ENCODE measurements at places on chromosomes 12 and 14.

- no peak for DNase-seq
Observed at GRCh38 chr14:51977075-51977474, 12.3 kb upstream of the RTRAF start.

DNA sequence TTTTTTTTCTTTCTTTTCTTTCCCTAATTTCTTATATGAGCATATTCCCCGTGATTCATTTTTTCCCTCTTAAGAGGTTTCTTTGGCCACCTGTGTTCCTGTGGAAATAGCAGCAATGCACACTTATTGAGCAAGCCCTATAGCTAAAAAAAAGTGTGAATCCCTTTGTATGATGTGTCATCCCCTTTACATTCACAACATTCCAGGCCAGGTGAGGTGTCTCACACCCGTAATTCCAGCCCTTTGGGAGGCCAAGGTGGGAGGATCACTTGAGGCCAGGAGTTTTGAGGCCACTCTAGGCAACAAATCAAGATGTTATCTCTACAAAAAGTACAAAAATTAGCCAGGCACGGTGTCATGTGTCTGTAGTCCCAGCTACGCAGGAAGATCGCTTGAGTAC, 700.4 kb upstream of the TBX3 start:
- no peak for DNase-seq

DNA sequence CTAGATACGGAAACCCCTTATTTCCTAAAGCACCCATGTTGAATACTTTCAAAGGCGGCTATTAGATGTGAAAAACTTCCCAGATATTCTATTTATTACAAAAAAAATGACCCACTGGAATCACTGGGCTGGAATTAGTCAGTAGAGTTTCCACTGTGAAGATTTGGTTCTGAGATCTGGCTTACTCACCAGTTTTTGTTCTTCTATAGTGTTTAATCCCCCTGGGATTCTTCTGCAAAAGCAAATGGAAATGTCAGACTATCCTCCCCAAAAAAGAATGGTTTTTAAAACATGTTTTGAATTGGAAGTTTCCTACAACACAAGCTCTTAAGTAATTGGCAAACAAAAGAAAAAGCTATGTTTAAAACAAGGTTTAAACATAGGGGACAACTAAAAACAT, 166.4 kb downstream of the STXBP6 start:
- no peak for DNase-seq

DNA sequence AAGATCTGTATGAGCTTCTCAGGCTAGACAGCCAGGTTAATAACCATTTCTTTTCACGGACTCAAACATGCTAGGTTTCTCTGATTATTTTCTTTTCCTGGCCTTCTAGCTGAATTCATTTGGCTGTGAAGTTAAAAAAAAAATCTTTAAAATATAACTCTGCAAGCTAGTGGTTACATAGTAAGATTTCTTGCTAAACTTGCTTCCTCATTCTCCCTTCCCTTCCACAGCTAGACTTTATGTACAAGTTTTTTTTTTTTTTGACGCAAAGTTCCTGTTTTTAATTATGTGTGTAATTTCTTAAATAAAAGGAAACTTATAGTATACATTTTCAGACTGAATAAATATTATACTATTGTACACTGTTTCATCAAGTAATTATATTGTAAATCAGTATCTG, 145.4 kb downstream of the TMTC2 start:
- no peak for DNase-seq

DNA sequence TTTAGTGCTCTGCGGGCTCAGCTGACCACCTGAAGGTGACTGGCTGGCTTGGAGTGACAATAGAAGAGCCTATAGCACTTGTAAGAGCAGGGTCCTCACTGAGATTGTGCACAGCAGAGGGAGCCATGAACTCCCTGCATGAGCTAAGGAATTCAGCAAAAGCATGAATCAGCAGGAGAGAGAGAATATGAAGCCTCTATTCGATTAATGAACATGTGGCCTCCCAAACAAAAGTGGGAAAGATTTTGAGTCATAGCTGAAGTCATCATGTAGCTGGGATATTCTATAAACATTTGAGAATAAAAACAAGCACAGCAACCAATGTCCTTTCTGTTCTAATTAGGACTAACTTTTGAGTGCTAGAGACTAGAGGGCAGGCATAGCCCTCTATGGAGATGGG, 626.6 kb downstream of the DIO2 start:
- DNase-seq: no peak

- no peak for DNase-seq
Observed at GRCh38 chr14:79421811-79422210, 789.5 kb downstream of the DIO2 start.

GRCh38 chr14:101578489-101578888, 17.2 kb downstream of the DIO3 start:
- no peak for DNase-seq

Data from activated CD4-positive, alpha-beta T cell treated with anti-CD3 and anti-CD28 coated beads for 36 hours (primary cell).